Activated CD4-positive, alpha-beta memory T cell treated with anti-CD3 and anti-CD28 coated beads for 36 hours (primary cell): ENCODE measurements at places on chromosomes 6 and 20.

GRCh38 chr6:42400061-42400760, 51.5 kb downstream of the TRERF1 start:
- DNase-seq, result no peak

- DNase-seq, result no peak
Observed at GRCh38 chr6:70375166-70375565, 38.1 kb upstream of the FAM135A start.

DNA sequence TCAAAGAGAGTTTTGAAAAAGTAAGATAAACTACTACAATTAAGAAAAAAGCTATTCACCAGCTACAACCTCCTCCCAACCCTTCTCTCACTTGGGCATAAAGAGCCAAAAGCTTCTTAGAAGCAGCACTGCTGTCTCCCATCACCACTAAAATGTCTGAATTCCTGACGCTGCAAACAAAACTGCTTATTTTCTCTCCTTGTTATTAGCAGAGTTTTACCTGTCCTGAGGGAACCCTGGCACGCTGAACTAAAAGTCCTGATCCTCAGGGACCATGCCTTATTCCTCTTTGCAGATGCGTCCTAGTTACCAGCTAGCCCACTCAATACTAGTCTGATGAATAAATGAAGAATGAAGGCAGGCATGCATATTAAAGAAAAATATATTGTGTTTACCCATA, 1.1 kb downstream of the HACE1 start:
- DNase-seq, result no peak

- no peak for DNase-seq
Observed at GRCh38 chr6:154341336-154341735, 15.3 kb downstream of the IPCEF1 start.

- no peak for DNase-seq
Observed at GRCh38 chr6:128284128-128284527, 236.3 kb downstream of the PTPRK start.

DNA sequence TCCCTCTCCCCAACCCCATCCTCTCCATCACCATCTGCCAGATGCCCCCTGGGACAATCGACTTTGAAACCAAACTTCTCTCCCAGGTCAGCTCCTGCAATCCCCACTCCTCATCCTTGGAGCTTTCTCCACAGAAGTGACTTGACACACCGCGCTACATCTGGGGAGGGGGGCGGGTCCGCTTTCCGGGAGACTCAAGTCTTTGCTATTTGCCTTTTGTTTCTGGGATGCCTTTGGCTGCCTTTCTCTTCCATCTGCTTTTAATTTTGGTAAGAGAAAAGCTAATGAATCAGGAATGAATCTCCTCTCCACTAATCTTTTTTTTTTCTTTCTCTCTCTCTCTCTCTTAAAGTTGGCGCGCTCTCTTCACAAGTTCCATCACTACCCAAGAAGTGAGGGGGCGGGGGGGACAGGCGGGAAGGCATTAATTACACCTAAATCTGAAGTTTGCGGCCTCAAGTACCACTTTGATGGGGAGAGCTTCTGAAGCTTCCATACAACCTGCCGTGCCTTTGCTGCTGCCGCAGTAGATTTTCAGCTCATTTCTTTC, 664 bp upstream of the TPBG start:
- no peak for DNase-seq

- DNase-seq, result no peak
Observed at GRCh38 chr6:54076159-54076789, 35.0 kb upstream of the MLIP start.

GRCh38 chr6:40393641-40394040, 193.5 kb downstream of the LRFN2 start:
- DNase-seq, result no peak

- DNase-seq, result no peak
Observed at GRCh38 chr6:157276134-157276532, 47.2 kb downstream of the TMEM242 start.

DNA sequence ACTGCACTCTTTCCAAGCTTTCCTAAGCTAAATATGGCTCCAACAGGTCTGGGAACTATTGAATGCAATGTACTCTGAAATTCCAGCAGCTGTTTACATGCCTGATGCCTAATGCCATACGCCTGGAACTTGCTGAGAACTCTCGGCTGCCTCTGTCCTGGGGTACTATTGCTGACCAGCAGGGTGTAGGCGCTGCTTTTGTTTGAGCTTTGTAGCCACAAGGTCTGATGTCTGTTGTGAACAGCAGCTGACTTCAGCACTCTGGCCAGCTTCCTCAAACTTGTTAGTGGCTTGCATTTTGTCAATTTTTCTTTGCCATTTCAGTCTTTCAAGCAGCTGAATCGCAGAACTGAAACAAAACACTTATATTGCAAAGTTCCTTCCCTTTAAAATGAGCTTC, 26.7 kb downstream of the SAYSD1 start:
- DNase-seq, result peak; percentile 40

- no peak for DNase-seq
Observed at GRCh38 chr6:25196464-25196863, 82.7 kb upstream of the CARMIL1 start.

DNA sequence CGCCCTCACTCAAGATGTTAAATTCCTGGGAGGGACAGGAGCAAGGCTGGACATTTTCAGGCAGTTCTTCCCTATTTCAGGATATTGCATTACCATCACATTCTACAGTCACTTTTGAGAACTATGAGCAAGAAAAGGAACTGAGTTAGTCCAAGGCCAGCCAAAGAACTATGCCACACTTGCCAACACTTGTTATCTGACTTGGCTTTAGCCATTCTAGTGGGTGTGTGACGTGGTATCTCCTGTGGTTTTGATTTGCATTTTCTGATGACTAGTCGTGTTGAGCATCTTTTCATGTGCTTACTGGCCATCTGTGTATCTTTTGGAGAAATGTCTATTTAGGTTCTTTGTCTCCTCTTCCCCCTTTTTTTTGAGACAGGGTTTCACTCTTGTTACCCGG, 12.0 kb downstream of the XRN2 start:
- DNase-seq, result peak; percentile 59

- DNase-seq, result no peak
Observed at GRCh38 chr6:34143196-34143883, 2.5 kb downstream of the GRM4 start.

DNA sequence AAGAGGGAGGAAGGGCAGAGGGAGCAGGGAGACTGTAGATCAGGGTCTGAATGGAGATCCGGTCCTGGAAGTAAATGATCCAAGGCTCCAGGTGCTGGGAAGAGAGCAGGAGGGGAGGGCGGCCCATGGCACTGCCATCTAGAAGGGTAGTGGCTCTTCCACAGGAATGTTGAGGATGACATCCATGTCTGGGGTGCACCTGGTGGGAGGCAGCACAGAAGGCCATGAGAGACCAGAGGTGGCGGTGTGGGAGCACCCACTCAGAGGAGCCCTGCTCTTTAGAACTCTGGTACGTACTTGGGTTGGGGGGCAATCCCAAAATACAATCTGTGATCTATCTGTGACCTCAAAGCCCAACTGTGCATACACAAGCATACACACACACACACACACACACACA, 13.5 kb downstream of the DEFB132 start:
- no peak for DNase-seq

DNA sequence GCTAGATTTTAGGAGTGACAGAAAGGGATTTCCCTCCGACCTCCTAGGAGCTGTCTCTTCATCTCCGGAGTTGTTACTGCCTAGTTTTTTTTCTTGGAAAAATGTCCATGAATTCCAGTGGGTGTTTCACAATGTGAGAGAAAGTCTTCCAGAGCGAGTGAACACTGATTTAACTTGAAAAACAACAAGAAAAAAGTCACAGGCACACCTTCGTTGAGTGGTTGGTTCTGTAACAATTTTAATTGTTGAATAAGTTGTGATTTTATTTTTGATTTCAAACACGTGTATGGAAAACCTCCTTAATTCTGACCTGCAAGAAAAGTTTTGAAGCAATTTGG, 2.9 kb downstream of the TFAP2C start:
- DNase-seq, result no peak

- DNase-seq, result no peak
Observed at GRCh38 chr20:478949-479429, 16.7 kb upstream of the TBC1D20 start.

DNA sequence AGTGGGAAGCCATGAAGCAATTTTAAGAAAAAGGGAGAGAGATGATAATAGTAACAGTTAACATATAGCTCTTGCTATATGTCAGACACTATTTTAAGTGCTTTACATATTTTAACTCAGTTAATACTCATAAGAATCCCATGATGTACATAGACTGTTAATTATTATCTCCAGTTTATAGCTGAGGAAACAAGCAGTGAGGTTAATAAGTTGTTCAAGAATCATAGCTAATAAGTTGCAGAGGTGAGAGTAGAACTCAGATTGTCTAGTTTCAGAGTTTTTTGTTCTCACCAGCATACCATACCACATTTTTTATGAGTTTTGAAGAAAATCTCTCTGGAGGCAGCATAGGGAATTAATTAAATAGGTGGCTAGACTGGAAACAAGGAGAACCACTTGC, 144.6 kb upstream of the MMS22L start:
- DNase-seq, result no peak

- no peak for DNase-seq
Observed at GRCh38 chr6:129623008-129623732, 86.8 kb downstream of the ARHGAP18 start.

GRCh38 chr6:88402909-88403308, 236.8 kb upstream of the CNR1 start:
- DNase-seq, result no peak

DNA sequence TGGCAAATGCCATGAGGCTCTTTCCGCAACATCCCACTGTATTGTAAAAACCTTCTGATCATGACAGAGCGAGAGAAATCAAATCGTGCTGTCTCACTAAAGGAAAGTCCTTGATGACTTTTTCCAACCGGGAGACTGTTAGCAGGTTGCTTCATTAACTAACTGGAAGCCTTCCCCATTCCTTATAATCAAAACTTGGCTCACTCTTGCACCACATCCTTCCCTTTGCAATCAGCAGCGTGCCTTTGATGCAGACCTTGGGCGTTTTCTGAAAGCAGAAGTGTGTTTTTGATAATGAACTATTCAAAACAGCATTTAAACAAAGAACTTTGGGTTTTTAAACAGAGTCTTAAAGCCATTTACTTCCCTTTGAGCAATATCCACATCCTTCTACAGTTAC, 96.2 kb upstream of the CNR1 start:
- no peak for DNase-seq

DNA sequence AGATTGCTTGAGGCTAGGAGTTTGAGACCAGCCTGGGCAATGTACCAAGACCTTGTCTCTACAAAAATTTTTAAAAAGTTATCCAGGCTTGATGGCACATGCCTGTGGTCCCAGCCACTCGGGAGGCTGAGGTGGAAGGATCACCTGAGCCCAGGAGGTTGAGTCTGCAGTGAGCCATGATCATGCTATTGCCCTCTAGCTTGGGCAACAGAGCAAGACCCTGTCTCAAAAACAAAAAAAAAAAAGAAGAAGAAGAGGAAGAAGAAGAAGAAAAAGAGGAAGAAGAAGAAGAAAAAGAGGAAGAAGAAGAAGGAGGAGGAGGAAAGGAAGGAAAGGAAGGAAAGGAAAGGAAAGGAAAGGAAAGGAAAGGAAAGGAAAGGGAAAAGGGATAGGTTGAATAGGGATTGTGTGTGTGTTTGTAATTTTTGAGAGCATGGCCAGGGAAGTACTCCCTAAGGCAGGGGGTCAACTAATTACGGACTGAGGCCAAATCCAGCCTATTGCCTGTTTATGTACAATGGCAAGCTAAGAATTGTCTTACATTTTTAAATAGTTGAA, 43.0 kb upstream of the ZNF217 start:
- no peak for DNase-seq

GRCh38 chr20:50449738-50450492, 60.3 kb upstream of the PTPN1 start:
- DNase-seq, result no peak

GRCh38 chr6:50337532-50338122, 287.9 kb upstream of the DEFB112 start:
- no peak for DNase-seq

- no peak for DNase-seq
Observed at GRCh38 chr6:49929340-49929739, 34.6 kb downstream of the DEFB114 start.

DNA sequence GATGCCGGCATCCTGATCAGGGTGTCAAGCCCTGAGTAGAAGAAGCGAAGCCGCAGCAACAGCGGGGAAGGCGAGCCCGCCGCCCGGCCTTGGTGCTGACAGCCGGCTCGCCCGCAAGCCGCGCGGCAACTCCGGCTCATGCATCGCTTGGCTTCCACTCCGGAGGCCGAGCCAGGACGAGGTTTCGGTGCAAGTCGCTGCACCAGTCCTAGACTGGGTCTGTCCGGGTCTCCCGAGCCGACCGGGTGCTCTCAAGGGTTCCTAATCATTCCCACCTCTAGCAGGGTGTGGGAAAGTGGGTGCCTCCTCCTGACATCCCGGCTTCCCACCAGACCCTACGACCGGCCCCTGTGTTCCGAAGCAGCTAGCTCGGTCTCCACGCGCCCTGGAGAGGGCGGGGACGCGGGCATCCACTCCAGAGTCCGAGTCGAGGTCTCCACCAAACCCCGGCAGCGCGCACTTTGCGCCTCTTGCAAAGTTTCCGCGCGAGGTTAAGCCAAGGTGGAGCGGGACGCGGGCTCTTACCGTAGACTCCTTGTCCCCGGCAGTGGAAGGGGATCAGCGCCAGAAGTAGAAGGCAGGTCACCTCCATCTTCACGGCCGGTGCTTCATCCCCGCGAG, 1.4 kb downstream of the MDGA1 start:
- DNase-seq, result peak; percentile 47

- DNase-seq, result no peak
Observed at GRCh38 chr6:127100510-127101140, 17.8 kb upstream of the RSPO3 start.

- DNase-seq, result no peak
Observed at GRCh38 chr6:98526465-98526864, 307.9 kb upstream of the POU3F2 start.

- DNase-seq, result no peak
Observed at GRCh38 chr6:44266347-44266746, 996 bp upstream of the NFKBIE start.

DNA sequence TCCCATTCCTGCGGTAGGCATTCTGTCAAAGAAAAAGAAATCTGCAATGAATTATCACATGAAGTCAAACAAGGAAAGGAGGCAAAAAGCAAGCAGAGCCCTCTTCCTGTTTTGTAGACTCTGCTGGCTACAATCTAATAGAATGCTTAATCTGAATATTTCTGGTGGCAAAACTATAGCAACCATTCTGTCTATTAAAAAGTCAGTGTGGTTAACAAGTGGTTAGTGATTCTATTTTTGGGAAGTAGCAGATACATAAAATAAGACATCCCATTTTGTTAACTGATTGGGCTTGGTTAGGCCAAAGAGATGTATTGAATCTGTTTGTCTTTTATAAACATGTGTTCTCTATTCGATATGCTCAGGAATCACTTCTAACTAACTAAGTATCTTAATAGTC, 442.3 kb downstream of the CDC5L start:
- no peak for DNase-seq

DNA sequence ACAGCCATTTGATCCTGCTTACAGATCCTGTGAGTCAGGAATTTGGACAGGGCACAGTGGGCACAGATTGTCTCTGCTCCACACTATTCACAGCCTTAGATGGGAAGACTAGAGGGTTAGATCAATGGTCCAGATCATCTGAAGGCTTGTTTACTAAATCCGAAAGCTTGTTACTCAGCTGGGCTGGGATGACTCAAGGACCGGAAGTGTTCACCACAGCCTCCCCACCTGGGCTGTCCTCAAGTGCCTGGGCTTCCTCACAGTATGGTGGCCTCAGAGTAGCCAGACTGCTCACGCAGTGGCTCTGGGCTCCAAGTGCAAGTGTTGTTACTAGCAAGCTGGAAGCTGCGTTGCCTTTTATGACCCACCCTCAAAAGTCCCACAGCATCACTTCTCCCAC, 75.4 kb upstream of the INSM1 start:
- peak; percentile 31 for DNase-seq

- no peak for DNase-seq
Observed at GRCh38 chr20:15252304-15252703, 914.9 kb upstream of the FLRT3 start.
